Inflammatory macrophage (primary cell): ENCODE measurements at places on chromosomes 1 and 21.

DNA sequence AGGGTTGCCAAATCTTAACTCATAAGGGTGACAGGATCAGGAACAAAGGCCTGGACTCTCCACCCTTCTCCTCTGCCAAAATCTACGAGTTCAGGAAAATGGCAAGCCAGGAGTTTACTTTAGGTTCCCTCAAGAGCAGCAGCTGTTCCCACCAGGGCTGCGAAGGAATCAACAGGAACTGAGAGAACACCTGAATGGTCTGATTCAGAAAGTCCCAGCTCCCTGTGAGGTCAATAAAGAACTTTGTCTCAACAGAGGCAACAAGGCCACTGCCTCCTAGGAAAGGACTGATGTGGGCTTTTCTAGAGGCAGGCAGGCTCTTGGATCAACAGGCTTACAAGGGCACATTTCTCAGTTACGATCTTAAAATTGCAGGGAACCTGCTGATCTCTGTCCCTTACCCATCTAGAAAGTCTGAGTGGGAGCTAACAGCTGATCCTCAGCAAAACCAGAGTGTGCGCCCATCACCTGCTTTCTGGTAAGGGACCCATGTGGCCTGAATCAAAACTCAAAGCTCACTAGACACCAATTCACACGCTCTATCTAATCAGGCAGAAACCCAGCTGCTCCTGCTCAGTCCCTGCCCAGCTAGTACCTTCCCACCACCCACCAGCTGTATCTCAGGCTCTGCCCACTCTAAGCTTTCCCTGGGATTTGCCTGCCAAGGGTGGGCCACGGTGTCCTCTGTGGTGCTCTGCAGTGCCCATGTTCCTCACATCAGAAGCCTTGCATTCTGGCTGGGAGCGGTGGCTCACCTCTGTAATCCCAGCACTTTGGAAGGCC is 83.1 kb downstream of the CAPZB start:
- no peak for DNase-seq

GRCh38 chr1:243658594-243659105 is 191.4 kb downstream of the AKT3 start:
- DNase-seq, result no peak

DNA sequence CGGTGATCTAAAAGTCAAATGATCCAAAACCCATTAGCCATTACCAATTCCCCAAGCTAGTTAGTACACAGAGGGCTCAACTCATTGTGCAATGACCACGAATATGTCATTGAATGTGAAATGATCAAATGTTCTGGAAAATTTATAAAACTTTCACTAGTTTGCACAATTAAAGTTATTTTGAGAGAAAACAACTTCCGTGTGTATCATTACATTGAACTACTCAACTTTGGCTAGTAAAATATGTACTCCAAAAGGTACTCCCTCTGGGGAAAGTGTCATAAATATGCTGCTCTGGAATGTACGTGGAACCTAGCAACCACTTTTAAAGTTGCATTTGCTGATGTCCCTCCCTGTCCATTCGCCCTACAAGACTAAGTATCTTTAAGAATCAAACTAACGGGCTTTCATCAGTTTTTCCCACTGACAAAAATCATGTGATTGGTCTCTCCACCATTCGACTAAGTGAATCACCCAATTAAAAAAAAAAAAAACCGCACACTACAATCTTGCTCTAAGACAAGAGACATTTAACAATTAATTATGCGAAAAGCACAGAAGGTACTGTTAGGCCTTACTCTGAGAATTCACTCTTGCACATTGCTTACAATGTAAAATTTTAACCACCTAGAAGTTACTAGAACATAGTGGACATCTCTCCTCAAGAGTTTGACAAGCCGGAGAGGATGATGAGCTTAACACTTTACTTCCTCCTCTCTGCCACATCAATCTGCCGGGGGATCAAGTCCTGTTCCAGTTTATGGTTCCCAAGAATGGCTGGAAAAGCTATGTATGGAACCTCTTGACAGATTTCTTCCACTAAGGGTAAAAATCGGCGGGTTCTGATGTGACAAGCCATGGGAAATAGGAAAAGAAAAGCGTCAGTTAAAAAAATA is 1.2 kb downstream of the ACBD3 start:
- DNase-seq, result peak; percentile 47

DNA sequence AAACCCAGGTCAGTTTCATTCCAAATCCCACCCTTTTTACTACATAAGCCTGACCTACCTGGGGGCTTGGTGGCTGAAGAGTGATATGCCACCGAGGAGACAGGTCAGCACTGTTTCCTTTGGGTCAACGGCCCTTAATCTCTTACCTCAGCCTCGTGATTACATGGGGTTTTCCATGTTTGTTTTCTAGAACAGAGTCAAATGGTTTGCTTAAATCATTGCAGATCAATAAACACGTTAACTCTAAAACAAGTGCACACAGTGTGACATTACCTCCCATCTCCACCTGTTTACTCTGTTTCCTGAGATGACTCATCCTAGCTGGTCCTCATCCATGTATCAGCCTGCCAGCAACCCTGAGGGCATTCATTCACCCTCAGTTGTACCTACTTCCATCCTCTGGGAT is 40.8 kb upstream of the TP53BP2 start:
- DNase-seq, result no peak

GRCh38 chr1:169338617-169339016 is 29.0 kb downstream of the NME7 start:
- no peak for DNase-seq
